Smooth muscle cell of the brain vasculature (primary cell): ENCODE measurements at places on chromosomes 7 and 10.

GRCh38 chr10:14382022-14382421 is 51.3 kb upstream of the FRMD4A start:
- peak; percentile 54 for DNase-seq

GRCh38 chr10:54622017-54622416 is 179.0 kb downstream of the PCDH15 start:
- no peak for DNase-seq

DNA sequence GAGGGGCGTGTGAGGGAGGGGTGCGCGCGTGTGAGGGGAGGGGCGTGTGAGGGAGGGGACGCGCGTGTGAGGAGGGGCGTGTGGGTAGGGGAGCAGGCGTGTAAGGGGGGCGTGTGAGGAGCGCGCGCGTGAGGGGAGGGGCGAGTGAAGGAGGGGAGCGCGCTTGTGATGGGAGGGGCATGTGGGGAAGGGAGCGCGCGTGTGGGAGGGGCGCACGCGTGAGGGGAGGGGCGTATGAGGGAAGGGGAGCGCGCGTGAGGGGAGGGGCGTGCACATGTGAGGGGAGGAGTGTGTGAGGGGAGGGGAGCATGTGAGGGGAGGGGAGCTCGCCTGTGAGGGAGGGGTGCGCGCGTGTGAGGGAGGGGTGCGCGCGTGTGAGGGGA is 19.1 kb downstream of the MXI1 start:
- peak; percentile 82 for DNase-seq

- no peak for DNase-seq
These were observed 189.9 kb upstream of the LYZL1 start for GRCh38 chr10:29099001-29099400.

- no peak for DNase-seq
These were observed 14.8 kb downstream of the CYP3A7 start for GRCh38 chr7:99719996-99720769.

DNA sequence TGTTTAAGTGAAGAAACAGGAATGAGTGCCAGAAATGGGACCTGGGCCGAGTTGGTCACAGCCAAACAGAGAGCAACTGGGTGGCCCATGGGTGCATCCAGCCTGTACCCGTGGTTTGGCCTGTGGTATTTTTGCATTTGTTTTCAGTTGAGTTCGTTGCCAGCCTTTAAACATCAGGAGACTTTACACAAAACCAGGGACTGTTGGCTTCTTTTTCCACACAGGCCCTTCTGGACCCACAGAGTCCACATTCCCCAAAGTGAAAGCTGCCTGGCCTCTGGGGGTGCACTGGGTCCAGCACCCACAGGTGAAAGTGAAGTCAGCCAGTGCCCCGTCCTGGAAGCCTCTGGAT is 54.1 kb upstream of the TNS3 start:
- no peak for DNase-seq

DNA sequence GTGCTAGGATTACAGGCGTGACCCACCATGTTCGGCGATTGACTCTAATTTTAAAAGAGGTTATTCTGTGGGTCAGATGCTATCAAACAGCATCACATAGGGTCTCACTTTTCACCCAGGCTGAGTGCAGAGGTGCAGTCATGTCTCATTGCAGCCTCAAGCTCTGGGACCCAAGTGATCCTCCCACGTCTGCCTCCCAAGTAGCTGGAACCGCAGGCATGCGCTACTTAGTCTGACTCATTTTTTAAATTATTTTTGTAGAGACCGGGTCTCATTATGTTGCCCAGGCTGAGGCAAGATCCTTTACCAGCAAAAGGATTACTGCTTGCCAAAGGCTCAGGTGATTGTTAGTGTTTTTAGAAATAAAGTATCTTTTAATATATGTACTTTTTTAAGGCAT is 42.9 kb upstream of the STOX1 start:
- no peak for DNase-seq

DNA sequence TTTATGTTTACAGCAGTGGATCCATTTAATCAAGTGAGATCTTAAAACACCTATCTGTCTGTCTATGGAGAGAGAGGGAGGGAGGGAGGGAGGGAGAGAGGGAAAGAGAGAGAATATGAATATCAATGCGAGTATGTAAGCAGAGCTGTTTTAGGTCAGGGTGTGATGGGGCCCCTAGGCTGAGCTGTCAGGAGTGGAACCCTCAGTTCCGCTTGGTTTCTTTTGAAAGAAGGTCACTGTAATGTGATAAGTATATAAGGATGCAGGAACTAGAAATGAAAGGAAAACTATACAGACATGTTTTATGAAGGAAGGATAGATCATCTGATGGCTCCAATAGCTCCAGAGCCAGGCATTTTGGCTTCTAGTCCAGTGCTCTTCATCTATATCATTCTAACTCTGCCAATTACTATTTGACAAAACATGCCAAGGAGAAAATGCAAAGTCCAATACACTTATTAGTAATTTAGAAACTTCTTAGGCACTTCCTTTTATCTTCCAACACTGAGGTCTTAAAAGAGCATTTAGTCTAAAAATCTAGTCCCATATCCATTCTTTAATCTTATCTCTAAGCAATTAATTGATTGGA is 70.3 kb downstream of the NRCAM start:
- DNase-seq: no peak

DNA sequence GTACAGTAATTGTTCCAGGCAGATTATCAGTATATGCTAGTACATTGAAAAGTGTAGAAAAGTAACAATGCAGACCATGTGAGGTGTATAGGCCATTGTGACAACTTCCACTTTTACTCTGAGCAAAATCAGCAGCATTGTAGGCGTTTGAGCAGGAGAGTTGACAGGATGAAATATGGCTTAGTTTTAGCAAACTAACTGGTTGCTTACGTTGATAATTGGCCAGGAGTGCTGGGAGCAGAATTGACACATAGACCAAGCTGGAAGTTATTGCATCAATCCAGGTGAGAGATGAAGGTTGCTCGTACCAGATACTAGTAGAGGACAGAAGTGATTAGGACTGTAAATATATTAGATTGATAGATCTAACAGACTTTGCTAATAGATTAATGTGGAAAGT is 46.0 kb downstream of the LCOR start:
- DNase-seq: no peak

DNA sequence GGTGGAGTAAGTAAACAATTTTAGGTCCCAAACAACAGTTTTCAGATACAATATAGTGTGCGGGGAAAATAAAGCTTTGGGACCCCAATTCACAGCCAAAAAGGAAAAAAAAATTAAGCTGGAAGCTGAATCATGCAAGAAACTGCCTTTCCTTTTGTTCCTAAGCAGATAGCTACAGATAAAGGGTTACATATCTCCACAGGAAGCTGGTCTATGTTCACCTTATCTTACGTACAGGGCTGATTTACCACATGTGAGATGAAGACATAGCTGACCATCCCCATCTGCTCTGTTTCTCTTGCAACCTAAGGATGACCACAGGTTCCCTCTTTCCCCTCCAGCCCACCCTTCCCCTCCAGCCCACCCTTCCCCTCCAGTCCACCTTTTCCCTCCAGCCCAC is 14.2 kb upstream of the PFKP start:
- no peak for DNase-seq

- DNase-seq: no peak
These were observed 352.6 kb upstream of the GALNT17 start for GRCh38 chr7:70779321-70779720.

DNA sequence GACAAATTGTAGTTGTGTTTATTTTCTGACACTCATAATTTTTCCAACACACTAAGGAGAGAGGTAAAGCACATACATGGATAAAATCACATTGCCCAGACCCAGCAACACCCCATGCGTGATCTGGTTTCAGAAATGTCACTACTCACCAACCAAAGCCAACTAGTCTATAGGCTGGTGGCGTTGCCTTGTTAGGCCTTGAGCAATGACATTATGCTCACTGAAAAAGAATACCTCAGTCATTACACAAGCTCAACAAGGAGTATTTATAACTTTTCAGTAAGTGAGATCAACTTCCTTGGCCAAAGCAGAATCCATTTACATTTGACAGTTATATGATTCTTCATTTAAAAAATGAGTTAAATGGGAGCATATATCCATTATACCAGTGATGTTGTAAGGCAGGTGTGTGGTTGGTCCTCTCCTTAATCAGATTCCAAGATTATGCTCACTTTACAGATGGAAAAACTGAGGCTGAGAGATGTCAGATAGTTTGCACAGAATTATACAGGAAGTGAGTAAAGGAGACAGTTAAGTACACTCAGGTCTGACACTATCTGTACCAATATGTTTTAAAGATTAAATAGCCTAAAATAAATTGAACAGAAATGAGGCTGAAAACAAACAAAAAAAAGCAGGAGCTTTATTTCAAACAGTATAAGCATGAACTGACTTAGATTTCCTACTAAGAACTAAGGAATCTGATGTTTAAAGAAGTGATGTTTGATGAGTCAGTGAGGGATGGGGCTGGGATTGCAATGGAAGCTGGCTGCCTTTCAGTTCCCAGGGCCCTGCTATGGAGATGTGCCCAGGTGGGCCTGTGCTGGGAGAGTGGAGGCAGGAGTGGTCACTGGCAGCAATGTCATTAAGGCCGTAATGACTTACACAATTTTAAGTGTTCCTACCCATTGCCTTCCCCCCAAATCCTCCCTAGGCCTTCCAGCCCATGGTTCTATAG is 118.3 kb downstream of the RAPGEF5 start:
- no peak for DNase-seq

- no peak for DNase-seq
These were observed 18.2 kb downstream of the PAXIP1 start for GRCh38 chr7:154984601-154985188.

DNA sequence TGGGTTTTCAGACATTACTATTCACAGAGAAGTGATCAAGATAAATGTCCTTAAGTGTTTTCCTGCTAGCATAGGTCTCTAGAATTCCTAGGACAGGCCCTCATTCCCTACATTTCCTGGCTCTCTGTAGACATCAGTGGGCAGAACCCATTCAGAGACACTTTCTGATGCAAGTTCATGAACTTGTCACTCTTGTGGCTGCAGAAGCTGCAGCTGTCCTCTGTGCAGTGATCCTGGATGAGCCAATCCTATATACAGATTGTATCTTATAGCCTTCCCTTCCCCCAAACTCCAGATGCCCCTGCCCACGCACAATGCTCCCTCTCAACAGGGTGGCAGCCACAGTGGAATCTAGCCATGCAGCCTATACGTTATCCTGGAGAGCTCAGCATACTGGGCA is 12.6 kb upstream of the GRB10 start:
- no peak for DNase-seq

- no peak for DNase-seq
These were observed 599.5 kb downstream of the ARL4A start for GRCh38 chr7:13286916-13287315.

GRCh38 chr10:96379758-96380157 is 21.0 kb upstream of the OPALIN start:
- no peak for DNase-seq

DNA sequence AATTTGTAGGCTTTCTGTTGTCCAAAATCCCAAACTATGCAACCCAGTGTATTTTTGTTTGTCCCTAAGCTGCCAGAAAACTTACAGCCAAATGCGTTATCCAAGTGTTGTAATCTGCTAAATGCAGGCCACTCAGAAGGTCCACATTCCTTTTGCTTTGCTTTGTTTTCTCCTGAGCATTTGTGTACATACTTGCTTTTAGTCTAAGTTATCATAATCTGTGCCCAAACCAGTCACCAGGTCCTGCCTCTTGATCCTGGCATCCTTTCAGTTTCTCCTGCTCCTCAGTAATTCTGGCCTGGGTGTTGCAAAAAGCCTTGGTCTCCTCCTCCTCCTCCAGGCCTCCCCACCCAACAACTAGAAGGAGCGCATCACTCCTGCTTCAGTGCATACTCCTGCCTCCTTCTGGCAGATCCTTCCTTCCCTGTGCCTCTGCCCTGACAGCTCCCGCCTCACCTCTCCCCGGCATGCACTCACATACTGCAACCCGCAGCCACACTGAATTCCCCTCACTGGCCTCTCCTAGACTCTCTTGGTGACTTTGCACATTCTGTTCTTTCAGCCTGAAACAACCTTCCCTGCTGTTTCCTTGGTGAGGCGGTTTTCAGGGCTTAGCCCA is 2.3 kb downstream of the DENND2A start:
- no peak for DNase-seq

DNA sequence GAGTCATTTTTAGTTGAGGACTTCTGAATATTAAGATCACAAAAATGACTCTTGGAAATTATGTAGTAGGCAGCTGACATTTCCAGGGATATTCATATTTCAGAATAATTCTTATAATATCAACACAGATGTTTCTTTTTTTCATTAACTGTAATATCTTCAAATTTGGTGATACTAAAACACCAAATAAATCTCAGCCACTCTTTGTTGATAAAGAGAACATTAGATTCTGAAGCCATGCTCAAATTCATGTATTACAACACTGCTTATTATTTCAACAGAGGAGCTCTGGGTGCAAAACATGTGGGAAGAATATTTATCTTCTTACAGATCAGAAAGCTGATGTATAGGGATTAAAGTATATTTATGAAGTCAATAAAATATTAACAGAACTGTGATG is 355.4 kb downstream of the CRPPA start:
- no peak for DNase-seq

GRCh38 chr10:60464659-60465058 is 75.0 kb upstream of the ANK3 start:
- DNase-seq: no peak

GRCh38 chr7:1403638-1404459 is 55.4 kb downstream of the MICALL2 start:
- DNase-seq: peak; percentile 50

GRCh38 chr7:39051279-39051678 is 73.6 kb downstream of the POU6F2 start:
- no peak for DNase-seq

DNA sequence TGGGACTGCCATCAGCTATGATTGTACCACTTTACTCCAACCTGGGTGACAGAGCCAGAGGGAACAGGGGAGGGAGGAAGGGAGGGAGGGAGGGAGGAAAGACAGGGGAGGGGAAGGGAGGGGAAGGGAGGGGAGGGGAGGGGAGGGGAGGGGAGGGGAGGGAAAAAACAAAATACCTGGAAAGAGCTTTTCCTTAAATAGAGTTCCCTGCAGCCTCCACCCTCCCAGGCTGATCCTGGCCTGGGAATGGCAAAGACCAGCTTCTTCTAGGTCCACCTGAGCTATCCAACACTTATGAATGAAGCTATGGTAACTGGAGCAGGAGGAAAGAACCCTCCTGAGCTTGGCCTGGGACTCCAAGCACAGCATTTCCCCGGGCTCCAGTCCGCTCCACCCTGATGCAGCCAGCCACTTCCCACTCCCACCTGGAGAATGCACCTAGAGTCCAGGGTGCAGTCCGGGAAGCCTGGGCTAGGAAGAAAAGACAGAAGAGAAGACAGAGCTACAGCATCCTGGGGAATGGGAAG is 66.1 kb downstream of the GRID1 start:
- no peak for DNase-seq

DNA sequence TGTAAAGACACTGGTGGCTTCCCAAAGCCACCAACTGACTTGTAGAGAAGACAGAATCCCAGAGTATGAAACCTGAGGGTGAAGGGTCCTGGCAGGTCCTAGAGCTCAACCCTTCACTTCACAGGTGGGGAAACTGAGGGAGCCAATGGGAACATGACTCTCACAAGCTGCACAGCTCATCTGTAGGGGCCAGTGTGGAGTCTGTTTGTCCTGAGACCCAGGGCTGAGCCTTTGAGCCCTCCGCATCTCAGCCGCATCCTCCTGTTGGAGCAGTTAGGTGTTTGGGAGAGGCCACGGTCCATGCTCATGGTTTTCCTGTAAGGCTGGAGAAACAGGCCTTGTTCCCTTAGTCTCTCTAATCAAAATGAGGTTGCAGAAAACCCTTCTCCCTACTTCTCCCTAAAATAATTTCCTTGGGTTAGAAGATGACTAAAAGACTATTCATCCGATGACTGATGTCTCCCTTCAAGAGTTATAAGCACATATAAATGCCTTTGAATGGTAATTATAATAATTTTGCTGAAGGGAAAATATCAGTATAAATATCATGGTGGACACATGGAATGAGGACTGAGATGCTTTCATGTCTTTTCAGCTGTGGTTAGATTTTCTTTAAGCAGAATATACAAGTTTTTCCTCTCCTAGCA is 10.3 kb downstream of the HTRA1 start:
- no peak for DNase-seq
